Psoas muscle (tissue), 8 donors: ENCODE measurements at places on chromosomes 3 and 15. TPM values are rescaled to one million over a fixed set of nuclear protein-coding genes. Genes with fewer than 3 reads are reported as not detected.

DNA sequence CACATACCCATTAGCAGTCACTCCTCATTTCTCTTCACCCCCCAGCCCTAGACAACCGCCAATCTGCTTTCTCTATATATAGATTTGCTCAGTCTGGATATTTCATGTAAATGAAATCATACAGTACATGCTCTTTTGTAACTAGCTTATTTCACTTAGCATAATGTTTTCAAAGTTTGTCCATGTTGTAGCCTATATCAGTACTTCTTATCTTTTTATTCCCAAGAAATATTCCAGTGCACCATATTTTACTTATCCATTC lies 3.1 kb downstream of the MAP3K13 start:
- no peak for DNase-seq
- H3K4me1 ChIP-seq: no peaks in the 10 kb centered on the region
- no peak overlapping the region for H3K27ac ChIP-seq
- no peaks in the 10 kb centered on the region for H3K36me3 ChIP-seq
- no peaks in the 10 kb centered on the region for H3K27me3 ChIP-seq

- no peak overlapping the region for H3K27ac ChIP-seq
- no peak for DNase-seq
- H3K4me1 ChIP-seq: no peaks in the 10 kb centered on the region
- H3K27me3 ChIP-seq: no peaks in the 10 kb centered on the region
Observed at GRCh38 chr3:68997887-68998286, 15.6 kb downstream of the EOGT start.

DNA sequence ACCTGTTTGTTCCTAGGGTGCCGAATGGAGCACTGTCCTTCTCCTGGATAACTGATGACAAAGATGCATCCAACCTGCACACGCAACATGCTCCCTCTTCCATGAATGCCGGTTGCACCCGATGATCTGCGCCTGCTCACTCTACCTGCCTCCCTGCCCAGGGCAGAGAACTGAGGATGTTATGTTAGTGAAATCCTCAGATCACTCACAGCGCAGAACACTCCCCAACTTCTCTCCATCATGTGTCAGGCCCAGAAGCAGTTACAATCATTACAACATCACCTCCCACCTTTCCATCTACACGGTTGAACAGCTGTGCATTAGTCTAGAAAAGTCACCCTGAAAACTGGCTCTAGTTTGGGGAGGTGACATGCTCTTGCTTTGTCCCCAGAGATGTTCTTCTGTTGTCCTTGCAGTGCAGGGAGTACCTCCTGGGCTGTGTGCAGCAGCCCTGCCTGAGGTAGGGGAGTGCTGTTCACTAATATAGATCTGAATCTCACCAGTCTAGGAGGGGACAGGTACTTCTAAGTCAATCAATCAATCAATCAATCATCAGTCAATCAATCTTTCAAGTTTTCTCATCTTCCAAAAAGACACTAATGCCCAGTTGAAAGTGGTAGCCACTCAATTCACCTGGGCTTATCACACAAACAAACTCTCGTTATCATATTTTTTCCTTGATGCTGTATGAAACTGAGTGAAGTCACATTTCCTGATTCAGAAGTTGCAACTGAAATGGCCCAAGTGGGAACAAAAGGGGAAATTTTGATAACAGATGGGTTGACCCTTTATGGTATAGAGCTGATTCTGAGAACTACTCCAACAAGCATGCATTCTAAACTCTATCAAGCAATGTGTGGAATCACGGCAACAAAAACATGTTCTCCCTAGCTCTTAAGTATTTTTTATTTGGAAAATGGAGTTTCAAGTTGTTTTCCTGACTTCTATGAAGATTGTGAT lies 15.4 kb upstream of the ISLR start:
- H3K36me3 ChIP-seq: no peaks in the 10 kb centered on the region
- H3K27ac ChIP-seq: no peak overlapping the region
- H3K4me1 ChIP-seq: peaks cover 11% of the 10 kb centered on the region

DNA sequence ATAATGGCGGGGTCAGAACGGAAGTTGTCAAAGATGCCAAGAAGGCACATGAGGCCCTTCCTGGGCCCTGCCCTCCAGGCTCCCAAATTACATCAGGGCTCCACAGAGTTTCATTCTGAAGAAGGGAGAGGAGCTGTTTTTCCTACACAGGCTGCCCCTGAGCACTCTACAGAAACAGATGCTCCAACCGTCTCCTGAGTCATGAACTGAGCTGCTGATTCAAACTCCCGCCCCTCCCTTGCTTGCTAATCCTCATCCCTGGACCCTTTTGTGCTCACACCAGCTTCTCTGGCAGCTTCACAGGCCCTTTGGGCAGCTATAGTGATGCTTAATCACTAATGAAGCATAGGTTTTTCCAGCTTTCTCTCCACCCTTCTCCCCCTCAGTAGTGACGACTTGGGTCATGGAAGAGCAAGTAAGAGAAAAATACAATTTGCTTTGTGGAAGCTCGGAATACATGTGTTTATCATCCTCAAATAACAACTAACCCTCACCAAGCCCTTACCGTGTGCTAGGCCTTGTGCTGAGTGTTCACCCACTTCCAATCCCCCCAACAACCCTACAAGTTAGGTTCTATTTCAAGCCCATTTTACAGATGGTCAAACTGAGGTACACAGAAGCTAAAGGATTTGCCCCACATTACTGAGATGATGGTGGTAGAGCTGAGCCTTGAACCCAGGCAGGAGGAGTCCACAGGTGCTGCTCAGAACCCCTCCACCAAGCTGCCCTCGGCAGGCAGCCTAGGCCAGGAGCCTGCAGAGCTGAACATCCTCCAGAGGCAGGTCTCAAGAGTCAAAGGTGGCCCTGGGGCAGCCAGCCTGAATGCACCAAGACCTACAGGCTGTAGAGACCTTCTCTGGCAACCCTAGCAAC lies 21.9 kb downstream of the MEGF11 start:
- DNase-seq: no peak
- peaks cover 4% of the 10 kb centered on the region for H3K27me3 ChIP-seq
- no peaks in the 10 kb centered on the region for H3K36me3 ChIP-seq
- no peaks in the 10 kb centered on the region for H3K4me1 ChIP-seq
- no peak overlapping the region for H3K27ac ChIP-seq

- no peaks in the 10 kb centered on the region for H3K27me3 ChIP-seq
- no peak for DNase-seq
- H3K4me3 ChIP-seq: no peak overlapping the region
- H3K4me1 ChIP-seq: peaks cover 3% of the 10 kb centered on the region
- H3K36me3 ChIP-seq: no peaks in the 10 kb centered on the region
- H3K27ac ChIP-seq: no peak overlapping the region
Observed at GRCh38 chr3:111971533-111972130, 7.2 kb upstream of the ABHD10 start.

GRCh38 chr15:30928076-30928475 lies 24.4 kb downstream of the FAN1 start:
- peaks cover 17% of the 10 kb centered on the region for H3K4me1 ChIP-seq
- no peak overlapping the region for H3K27ac ChIP-seq

DNA sequence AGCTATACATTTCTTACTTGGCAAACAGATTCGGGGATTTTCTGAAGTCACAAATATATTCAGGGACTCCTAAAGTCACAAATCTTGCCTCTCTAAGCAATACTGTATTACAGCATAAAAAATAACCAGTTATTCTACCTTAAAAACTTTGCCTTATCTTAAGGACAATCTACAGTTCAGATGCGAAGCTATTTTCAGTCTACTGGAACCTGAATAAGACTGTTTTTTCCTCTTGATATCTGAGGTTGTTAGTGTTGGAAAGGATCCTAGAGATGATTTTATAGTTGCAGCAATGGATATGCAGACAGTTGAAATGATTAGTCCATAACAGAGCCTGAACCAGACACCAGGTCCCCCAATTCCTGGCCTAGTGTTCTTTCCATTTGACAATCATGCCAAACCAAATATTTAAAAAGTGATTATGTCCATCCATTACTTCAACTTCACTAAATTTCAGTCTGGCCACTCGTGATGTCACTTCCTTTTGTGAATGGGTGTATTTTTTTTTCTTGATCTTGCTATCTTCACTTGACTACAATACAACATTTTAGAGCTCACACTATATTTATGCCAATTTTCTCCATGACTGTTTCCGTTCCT lies 1.8 kb downstream of the HDGFL3 start:
- H3K4me1 ChIP-seq: peaks cover 7% of the 10 kb centered on the region
- DNase-seq: no peak
- H3K27me3 ChIP-seq: peaks cover 9% of the 10 kb centered on the region
- peak overlapping the region; percentile 77 for H3K4me3 ChIP-seq

DNA sequence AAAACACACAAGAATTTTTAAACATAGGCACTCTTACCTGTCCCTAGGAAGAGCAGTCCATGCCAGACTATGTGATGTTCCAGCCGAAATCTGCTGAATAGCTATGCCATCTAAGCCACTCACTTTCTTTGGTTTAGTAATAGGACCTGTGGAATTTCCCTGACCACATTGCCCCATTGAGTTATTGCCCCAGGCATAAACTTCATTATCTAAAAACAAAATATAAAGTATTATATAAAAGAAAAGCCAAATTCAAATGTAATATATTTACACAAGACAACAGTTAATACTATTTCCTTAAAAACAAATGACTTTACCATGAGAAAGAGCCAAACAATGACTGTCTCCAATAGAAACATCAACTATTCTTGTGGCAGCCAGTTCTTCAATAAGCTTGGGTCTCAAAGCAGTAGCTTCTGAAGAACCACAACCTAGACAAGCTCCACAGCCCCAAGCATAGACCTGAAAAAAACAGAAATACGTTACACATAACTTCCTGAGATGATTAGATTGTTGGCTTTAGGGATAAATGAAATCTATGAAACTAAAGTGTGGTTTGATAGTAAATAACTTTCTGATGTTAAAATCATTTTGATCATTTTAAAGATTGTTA lies 84.3 kb downstream of the HERC1 start:
- peaks cover under 1% of the 10 kb centered on the region for H3K36me3 ChIP-seq
- no peaks in the 10 kb centered on the region for H3K27me3 ChIP-seq
- no peak overlapping the region for H3K4me3 ChIP-seq
- H3K27ac ChIP-seq: no peak overlapping the region
- no peak for DNase-seq

DNA sequence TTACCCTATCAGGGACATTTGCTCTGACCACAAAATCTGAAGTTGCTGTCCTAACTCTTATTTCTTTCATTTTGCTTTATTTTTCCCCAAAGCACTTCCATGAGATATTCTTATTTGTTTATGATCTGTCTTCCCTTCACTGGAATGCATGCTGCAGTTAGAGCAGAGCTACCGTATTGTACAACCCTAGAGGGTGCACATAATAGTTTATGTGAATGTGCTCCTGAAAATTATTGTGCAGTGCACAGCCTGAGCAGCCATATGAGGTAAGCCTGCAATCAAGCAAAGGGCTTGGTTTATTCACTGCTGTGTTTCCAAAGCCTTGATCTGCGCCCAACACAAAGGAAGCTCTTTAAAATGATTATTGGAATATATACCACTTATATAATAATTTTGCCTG lies 120.3 kb upstream of the CADPS start:
- H3K4me1 ChIP-seq: no peaks in the 10 kb centered on the region
- no peak overlapping the region for H3K4me3 ChIP-seq
- H3K27ac ChIP-seq: no peak overlapping the region

DNA sequence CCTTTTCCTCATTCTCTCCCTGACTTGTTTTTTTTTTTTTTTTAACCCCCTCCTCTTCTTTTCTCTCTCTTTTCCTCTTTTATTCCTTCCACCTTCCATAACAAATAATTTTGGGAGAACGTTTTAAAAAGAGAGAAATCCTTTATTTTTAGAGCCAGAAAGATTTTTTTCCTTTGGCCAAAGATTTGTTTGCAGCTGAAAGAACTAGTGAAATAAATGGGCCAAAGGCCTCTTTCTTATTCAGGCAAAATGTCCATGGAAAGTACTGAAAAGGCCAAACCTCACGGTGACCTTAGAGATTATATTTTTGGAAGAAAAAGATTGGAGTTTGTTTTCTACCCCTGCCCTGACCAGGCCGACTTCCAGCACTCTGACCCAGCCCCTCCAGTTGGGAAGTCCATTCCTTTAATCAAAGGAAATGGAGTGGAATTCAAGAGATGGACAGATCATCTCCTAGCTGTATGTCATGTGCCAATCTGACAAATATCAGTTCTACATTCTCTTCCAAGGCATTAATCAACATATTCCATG lies 214.3 kb upstream of the ADAMTS9 start:
- H3K27ac ChIP-seq: peak overlapping the region; percentile 38
- no peaks in the 10 kb centered on the region for H3K27me3 ChIP-seq

GRCh38 chr3:13009132-13009945 lies 63.9 kb downstream of the IQSEC1 start:
- peak; percentile 82 for DNase-seq
- no peaks in the 10 kb centered on the region for H3K36me3 ChIP-seq
- no peak overlapping the region for H3K4me3 ChIP-seq
- H3K27ac ChIP-seq: no peak overlapping the region
- peaks cover 8% of the 10 kb centered on the region for H3K4me1 ChIP-seq

DNA sequence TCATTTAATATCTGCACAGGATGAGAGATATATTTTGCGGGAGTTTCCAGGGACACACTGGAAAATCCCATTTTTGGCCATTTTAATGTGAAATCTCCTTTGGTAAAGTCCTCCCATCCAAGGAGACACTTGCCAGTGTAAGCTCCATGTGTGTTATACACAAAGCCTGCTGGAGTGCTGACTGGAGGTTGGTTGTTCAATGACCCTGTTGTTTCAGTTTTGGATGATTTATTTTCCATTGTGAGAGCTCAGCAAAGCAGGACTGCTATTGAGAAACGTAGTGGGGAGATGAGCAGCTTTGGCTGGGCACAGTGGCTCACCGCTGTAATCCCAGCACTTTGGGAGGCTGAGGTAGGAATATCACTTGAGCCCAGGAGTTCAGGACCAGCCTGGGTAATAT lies 127.7 kb downstream of the NUP210 start:
- no peak overlapping the region for H3K4me3 ChIP-seq
- H3K4me1 ChIP-seq: no peaks in the 10 kb centered on the region
- no peak overlapping the region for H3K27ac ChIP-seq
- no peak for DNase-seq

The CCR8 gene
- total RNA-seq: not detected

The OR5H15 gene
- total RNA-seq: not detected

The PYGO1 gene
- 30.2 TPM for total RNA-seq

The GFM1 gene
- total RNA-seq: 55.9 TPM

The C3orf49 gene
- total RNA-seq: not detected

The TNNC1 gene
- 6,385 TPM for total RNA-seq

The LTF gene
- total RNA-seq: 3.8 TPM
